ENCODE measurements at places on chromosomes 16 and 17. TPM values are rescaled to one million over a fixed set of nuclear protein-coding genes. Genes with fewer than 3 reads are reported as not detected.

The KCNJ18 gene
- total RNA-seq, result not detected

The PIK3R5 gene
- total RNA-seq, result 18.5 TPM

DNA sequence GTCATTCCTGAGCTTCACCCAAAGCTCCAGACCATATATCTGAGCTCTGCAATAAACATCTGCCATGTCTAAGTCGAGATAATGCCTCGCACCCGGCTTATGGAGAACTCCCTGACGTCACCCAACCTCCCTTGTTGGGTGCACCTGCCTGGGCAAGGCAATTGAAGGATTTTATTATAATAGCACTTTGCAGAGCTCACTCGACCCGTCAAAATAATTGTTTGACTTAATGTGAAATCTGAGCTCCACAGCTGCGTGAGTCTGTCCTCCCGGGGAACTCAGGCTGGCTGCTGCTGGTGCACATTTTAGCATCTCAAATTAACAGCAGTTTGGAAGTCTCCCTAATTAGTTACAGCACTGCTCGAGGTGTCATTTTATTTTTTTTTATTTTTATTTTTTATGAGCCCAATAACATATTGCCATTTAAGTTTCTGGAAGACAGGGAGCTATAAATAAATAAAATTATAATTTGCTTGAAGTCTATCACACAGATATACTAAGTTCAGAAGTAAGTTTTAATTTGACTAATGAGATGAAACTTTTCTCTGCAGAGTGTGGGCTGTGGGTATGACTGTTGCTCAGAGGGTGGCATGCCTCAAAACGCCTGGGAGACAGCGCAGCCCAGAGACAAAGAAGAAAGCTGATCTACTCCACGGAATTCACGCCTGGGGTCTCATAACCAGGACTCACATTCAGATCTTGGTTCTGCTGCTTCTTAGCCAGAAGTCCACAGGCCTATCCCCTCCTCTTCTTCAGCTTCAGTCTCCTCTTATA, 401.4 kb upstream of the C16orf82 start:
- no peaks in the 10 kb centered on the region for H3K27me3 ChIP-seq
- H3K4me1 ChIP-seq, result no peaks in the 10 kb centered on the region
- H3K27ac ChIP-seq, result no peak overlapping the region
- no peak overlapping the region for H3K4me3 ChIP-seq

DNA sequence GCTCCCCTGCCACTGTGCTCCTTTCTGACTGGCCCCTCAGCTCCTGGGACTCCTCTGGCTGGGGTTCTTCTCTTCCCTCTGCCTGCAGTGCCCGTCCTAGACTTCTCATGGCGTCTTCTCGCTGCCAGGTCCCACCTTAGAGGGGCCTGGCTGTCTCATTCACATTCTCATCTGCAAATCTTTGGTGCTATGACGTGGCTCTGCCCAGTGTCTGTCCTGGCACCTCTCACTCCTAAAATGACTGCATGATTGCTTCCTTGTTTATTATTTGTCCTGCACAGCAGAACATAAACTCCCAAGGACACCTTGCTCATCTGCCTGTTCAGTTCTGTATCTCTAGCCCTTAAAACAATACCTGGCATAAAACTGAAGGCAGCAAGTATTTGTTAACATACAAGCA, 18.5 kb upstream of the ALDH3A2 start:
- no peaks in the 10 kb centered on the region for H3K27me3 ChIP-seq
- H3K27ac ChIP-seq, result no peak overlapping the region
- H3K4me3 ChIP-seq, result no peak overlapping the region
- no peaks in the 10 kb centered on the region for H3K36me3 ChIP-seq
- H3K4me1 ChIP-seq, result no peaks in the 10 kb centered on the region

- peaks cover 2% of the 10 kb centered on the region for H3K36me3 ChIP-seq
- H3K4me1 ChIP-seq, result no peaks in the 10 kb centered on the region
- DNase-seq, result no peak
- H3K27me3 ChIP-seq, result no peaks in the 10 kb centered on the region
- H3K27ac ChIP-seq, result no peak overlapping the region
- H3K4me3 ChIP-seq, result no peak overlapping the region
These were observed 50.3 kb downstream of the SLC39A11 start for GRCh38 chr17:73042225-73042624.

DNA sequence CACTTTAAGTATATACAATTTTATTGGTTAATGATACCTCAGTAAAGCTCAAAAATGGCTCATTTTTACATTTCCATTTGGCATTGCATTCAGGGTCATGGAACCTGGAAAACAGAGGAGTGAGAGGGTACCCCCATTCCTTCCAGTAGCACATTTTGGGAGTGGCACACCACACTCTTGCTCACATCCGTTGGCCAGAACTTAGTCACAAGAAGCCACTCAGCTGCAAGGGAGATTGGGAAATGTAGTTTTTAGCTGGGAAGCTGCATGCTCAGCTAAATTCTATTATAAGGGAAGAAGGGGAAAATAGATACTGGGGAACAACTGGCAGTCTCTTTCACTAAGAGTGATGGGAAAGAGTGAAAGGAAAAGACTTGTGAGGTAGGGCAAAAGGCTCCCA, 102.5 kb upstream of the TMEM97 start:
- H3K27me3 ChIP-seq, result no peaks in the 10 kb centered on the region
- H3K27ac ChIP-seq, result no peak overlapping the region
- no peaks in the 10 kb centered on the region for H3K4me1 ChIP-seq

The CRYBA1 gene
- not detected for total RNA-seq

- no peaks in the 10 kb centered on the region for H3K36me3 ChIP-seq
- H3K4me3 ChIP-seq, result no peak overlapping the region
- DNase-seq, result no peak
- H3K27me3 ChIP-seq, result peaks cover 4% of the 10 kb centered on the region
- H3K4me1 ChIP-seq, result no peaks in the 10 kb centered on the region
These were observed 10.5 kb upstream of the KRT38 start for GRCh38 chr17:41451154-41451728.

Measured in aorta (tissue), 5 donors.